Stimulated activated CD8-positive, alpha-beta memory T cell treated with anti-CD3 and anti-CD28 coated beads, Interleukin-4, amount 100 ng/mL, for 24 hours (primary cell): ENCODE measurements at places on chromosomes 16 and 17.

- no peak for DNase-seq
Measured at GRCh38 chr17:20189979-20190378, 180.8 kb downstream of the SPECC1 start.

DNA sequence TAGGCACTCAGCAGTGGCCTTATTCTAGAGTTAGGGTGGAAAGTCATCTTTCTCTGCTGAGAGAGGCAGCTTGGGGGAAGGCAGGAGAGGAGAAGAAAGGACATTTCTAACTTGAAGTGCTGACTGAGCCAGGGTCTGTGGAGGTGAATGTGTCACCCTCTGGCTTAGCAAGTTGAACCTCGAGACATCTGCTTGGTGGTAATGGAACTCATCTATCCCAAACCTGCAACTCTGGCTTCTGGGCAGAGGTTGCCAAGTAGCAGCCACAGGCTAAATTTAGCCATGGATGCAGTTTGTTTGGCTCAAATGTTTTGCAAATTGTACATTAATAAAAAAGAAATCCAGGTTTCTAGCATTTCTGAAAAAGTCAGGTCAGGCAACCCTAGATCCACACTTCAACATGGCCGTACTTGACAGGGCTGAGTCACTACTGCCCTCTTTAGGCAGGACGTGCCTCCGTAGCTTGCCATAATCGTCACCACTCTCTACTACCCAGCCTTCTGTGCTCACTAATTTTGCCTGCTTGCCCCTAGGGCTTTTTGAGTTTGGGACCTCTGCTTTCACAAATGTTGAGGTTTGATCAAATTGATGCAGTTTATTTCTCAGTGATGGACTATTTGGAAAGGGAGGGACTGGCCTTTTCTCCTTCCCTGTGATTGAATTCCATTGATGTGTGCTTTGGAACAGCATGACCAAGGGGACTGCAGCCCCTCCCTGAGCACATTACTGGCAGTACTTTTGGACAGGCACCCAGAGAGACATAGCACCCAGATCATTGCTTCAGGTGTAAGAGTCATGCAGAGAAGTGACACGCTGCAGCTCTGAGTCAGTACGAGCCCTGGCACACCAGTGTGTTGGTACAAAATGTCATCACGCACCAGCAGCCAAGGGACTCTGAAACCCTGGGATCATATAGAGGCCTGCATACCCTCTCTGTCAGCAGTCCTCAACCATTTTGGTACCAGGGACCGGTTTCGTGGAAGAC is 5.2 kb downstream of the CDH13 start:
- DNase-seq: no peak

- no peak for DNase-seq
Measured at GRCh38 chr16:13920510-13920818, 510 bp downstream of the ERCC4 start.

DNA sequence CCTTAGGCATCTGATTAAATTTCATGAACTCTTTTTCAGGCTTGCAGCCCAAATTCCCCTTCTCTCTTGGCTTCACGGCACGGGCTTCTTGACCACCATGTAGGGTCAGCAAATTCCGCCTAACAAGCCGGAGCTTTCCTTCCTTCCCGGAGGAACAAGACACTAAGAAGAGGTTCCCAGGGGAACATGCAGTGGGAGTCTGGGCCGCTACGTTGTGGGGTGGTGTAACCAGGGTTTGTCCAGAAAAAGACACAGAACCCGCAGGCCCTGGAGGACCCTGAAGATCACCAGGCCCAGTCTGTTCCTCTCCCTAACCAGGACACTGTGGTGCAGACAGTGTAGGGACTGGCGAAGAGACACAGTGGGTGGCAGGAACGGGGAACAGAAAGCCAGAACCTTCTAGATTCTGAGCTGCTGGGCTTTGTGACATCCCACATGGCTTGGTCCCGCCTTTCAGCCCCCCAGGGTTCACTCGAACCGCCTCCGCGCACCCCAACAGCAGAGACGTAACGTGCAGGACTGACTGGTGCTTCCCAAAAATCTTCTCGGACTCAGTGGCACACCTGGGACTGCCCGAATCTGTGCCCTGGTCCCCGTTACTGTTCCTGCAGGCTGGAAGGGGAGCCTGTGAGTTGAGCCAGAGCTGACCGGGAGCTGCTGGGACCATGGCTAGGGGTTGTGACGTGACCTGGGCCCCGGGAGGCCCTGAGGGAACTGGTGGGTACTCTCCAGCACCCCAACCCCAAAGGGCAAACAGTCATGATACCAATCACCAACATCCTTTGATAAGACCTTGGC is 55.2 kb downstream of the TBC1D16 start:
- DNase-seq: no peak

DNA sequence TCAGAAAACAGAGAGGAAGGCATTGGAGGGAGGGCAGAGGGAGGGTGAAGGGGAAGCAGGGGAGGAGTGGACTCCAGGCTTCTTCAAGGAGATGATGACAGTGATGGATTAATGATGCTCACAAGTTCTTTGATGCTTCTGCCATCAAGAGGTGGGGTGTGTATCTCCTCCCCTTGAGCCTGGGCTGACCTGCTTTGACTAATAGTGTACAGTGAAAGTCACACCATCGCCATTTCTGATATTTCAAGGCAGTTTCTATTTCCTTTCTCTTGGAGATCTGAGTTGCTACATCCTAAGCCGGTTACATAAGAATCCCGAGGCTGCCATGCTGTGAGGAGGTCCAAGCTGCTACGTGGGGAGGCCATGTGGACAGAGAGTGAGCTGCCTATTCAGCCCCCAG is 312.5 kb downstream of the MAF start:
- no peak for DNase-seq

DNA sequence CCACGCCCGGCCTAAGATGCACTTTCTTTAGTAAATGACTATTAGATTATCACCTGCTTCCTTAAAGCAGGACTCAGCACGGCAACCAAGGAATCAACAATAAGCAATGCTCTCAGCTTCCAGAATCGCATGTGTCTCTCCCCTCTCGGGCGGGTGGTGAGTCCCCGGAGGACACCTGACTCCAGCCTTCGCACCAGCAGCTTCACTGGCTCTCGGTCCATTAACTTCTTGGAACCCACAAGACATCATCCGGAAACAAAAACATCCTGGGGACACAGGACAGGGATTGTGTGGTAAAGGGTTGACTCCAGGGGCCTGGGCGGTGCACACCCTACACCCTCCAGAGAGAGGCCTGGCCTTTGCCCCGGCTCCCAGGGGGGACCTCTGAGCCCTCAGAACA is 22.7 kb downstream of the UTS2R start:
- DNase-seq: no peak

DNA sequence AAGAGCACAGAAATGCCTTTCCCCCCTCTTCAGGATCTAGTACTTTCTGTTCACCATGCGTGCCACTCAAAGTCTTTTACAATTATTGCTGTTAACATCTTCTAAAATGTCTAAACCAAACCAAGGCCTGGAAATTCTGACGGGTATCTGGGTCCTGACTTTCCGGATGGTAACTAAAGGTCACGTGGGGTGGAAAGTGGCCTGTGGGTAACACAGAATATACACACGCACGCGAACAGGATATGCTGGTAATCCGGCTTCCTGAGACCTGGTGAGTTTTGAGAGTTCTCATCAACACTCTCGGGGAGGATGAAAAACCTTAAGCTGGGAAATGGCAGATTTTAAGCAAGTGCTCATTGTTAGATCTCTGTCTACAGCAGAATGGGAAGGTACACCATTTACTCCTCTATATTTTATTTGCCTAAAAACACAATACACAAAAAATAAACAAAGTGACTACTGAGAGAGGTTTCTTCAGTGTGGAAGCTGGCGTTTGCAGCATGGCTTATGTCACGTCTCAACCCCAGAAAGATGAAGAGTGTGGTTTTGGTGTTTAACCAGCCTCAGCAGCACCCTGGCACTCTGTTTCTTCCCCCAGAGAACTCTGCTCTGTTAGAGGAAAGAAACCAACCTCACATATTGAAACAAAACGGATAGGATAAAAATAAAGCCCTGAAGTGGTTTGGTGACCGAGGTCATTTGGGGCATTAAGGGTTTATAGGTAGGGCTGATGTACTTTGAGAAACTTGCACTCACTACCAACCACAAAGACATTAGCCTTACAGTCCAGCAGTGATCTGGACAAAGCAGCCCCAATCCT is 37.3 kb downstream of the SMG6 start:
- peak; percentile 73 for DNase-seq

DNA sequence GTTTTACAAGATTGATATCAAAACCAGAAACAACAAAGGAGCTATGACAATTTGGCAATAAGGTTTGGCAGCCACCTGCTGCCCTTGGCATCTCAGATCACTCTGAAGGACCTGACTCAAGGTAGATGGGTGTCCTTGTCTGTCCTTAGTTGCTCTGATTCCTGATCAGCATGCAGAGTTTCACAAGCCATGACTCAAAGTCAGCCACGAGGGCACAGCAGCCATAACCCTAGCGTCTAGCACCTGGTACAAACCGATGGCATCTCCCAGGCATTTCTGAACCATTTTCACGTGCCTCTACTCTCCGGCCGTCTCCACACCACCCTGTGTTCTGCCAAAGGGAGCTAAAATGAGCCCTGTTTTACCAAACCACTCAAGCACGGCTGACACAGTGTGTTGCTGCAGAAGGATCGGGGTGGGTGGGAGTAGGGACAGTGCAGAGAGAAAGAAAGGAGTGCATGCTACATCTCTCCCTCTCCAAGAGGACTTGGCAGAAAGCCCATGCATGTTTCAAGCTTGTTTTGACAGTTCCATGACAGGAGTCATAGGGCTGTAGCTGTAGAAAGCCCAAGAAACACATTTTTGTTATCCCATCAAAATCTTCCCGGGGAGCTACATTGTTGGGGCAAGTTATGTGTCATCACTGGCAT is 297.3 kb downstream of the ABCC12 start:
- no peak for DNase-seq

- no peak for DNase-seq
Measured at GRCh38 chr17:74618451-74618850, 5.1 kb downstream of the CD300E start.

DNA sequence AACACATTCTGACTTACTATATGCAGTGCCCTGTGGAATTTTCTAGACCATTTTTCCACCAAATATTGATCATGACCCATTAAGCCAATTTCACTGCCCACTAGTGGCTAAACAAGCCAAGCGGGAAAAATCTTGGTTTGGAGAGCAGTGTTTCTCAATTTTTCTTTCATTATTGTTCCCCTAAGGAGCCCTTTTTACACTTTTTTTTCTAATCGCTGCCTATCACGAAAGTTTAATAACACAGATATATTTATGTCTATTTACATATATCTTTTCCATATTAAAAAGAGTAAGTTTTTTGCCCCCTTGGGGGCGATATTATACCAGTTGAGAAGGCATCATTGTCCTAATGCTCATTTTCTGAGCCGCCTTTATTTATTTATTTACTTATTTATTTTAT is 10.8 kb upstream of the TLCD3B start:
- no peak for DNase-seq

GRCh38 chr17:35073183-35073790 is 9.8 kb upstream of the RFFL start:
- DNase-seq: no peak

DNA sequence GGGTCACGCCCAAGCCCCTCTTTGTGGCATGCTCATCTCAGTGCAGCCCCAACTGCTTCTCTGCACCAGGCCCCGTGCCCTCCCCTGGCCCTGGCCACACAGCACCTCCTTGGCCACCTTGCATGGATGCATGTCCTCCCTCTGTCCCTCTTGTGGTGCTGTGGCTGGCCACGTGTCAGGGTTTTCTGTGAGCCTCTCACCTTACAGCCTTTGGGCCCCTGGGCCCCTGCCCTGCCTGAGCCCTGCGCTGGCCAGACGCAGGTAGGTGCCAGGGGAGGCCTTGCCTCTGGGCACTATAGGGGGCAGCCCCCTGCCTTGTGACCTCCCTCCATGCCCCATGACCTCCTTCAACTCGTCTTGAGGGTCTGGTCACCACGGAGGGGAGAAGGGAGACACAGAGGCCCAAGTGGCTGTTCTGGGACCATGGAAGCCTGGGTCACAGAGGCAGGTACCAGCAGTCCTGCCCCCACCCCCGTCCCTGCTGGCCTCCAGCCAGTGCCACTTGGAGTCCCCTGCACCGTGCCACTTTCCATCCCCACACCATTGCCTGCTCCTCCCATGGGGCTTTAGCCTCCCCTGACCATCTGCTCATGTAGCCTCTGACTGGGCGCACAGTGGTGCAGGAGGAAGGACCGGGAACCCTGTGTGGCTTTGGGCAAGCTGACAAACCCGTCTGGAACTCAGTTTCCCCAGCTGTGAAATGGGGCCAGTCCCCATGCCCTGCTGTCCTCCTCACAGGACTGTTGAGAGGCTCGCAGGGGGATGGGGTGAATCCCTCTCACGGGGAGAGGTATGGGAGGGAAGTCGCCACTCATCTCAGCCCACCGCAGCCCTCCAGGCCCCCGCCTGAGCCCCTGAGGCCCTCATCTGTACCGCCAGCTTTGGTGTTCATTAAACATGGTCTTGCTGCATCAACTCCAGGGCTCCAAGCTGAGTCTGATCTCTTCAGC is 11.5 kb upstream of the ATP6V0C start:
- DNase-seq: no peak

GRCh38 chr17:56313201-56313600 is 159.9 kb downstream of the ANKFN1 start:
- DNase-seq: no peak

DNA sequence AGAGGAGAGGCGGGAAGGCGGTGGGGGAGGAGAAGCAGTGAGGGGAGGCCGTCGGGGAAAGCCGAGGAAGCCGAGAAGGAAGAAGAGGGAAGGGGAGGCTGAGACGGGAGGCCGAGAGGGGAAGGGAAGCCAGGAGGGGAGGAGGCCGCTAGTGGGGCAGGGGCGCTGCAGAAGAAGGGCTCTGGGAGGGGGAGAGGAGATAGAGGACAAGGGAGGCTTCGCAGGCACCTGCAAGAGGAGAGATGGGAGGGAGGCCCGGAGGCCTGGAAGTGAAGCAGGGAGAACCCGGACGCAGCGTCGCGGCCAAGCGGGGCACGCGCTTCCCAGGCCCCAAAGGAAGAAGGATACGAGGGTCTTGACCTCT is 2.3 kb downstream of the C17orf58 start:
- no peak for DNase-seq

GRCh38 chr17:54347495-54347894 is 524.8 kb downstream of the KIF2B start:
- DNase-seq: no peak

- no peak for DNase-seq
Measured at GRCh38 chr17:9907883-9908648, 3.0 kb upstream of the RCVRN start.

DNA sequence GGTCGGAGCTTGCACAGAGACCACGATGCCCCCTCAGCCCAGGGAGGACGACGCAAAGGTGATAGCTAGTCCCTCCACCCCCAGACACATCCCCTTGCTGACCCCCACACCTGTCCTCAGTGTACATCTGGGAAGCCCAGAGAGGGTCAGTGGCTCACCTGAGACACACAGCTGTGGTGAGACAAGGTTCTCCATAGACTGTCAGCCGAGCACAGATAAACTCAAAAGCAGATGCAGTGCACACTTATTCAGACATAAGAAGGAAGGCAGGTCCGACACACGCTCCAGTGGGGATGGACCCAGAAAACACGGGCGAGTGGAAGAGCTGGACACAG is 19.6 kb downstream of the CBFA2T3 start:
- no peak for DNase-seq

GRCh38 chr16:72969146-72969545 is 78.8 kb downstream of the ZFHX3 start:
- DNase-seq: no peak
